Memory B cell (primary cell): ENCODE measurements at places on chromosomes 7 and 10.

GRCh38 chr7:15305002-15305600 is 256.7 kb downstream of the AGMO start:
- no peaks in the 10 kb centered on the region for H3K36me3 ChIP-seq
- H3K4me1 ChIP-seq: no peaks in the 10 kb centered on the region
- no peak overlapping the region for H3K4me3 ChIP-seq

DNA sequence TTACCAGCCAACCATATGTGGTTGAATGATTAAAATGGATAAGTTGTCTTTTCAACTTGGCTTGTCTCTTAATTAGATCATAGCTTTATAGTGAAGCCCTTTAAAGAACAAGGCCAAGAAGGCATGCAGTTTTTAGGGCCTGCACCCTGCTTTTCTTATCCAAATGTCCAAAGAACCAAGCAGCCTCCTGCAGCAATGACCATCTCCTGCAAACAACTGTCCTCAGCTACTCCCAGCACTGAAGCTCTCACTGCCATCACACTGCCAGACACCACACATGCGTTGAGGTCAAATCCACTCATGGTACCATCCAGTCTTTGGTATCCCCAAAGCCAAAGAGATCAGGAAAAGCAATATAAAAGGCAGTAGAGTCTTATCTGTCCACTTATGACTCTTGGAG is 210.3 kb downstream of the ACTR3B start:
- H3K27ac ChIP-seq: no peak overlapping the region
- H3K4me1 ChIP-seq: no peaks in the 10 kb centered on the region
- DNase-seq: no peak

GRCh38 chr10:72253578-72253977 is 20.1 kb upstream of the DDIT4 start:
- no peak overlapping the region for H3K4me3 ChIP-seq
- no peaks in the 10 kb centered on the region for H3K36me3 ChIP-seq
- H3K27me3 ChIP-seq: no peaks in the 10 kb centered on the region
- peak overlapping the region; percentile 50 for H3K27ac ChIP-seq
- peaks cover 49% of the 10 kb centered on the region for H3K4me1 ChIP-seq
- DNase-seq: no peak

- H3K36me3 ChIP-seq: peaks cover under 1% of the 10 kb centered on the region
- no peaks in the 10 kb centered on the region for H3K4me1 ChIP-seq
- no peak for DNase-seq
- H3K4me3 ChIP-seq: no peak overlapping the region
- H3K27me3 ChIP-seq: peaks cover 5% of the 10 kb centered on the region
Measured at GRCh38 chr7:121020989-121021969, 32.8 kb downstream of the CPED1 start.

DNA sequence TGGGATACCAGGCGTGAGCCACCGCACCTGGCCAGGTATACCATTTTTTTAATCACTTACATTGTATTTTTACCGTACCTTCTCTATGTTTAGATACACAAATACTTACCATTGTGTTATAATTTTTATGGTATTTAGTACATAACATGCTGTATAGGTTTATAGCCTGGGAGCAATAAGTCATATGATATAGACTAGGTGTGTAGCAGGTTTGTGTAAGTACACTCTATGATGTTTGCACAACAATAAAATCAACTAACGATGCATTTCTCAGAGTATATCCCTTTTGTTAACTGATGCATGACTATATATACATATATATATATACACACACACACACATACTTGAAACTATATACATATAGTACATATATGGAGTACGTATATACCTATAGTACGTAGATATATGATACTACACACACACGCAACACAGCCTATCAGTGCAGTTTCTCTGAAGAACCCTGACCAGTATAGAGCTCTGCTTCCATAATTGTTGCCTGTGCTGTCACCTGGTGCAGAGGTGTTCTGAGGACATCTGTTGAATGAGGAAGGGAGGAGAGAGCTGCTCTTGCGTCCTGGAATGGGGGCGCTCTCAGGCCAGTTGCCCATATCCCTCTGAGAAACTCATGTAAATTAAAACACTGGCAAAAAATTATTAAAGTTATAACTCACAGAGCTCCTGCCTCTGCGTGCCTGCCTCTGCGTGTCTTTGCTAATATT is 315.3 kb downstream of the FGFR2 start:
- no peak overlapping the region for H3K27ac ChIP-seq
- H3K4me3 ChIP-seq: no peak overlapping the region
- H3K4me1 ChIP-seq: no peaks in the 10 kb centered on the region
- DNase-seq: no peak
- H3K27me3 ChIP-seq: no peaks in the 10 kb centered on the region

DNA sequence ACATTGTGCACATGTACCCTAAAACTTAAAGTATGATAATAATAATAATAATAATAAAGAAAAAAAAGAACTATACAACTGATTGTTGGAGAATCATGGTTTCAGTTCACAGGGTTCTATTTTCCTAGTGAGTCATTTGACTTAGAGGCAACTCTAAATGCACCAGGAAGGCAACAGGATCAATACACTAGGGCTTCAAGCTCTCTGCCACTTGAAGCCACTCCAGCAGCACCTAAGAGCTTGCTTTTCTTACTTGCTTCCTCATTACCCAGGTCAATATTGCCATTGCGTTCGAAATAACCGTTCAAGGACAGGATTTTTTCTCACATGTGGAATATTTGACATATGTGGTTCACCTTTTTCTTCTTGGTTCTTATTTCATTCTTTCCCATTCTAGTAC is 189.7 kb downstream of the GRM3 start:
- H3K27ac ChIP-seq: no peak overlapping the region
- H3K36me3 ChIP-seq: no peaks in the 10 kb centered on the region
- DNase-seq: no peak
- no peaks in the 10 kb centered on the region for H3K4me1 ChIP-seq
- H3K4me3 ChIP-seq: no peak overlapping the region

GRCh38 chr10:73174148-73174925 is 6.4 kb downstream of the FAM149B1 start:
- H3K4me3 ChIP-seq: no peak overlapping the region
- H3K36me3 ChIP-seq: peaks cover 8% of the 10 kb centered on the region
- no peak overlapping the region for H3K27ac ChIP-seq
- DNase-seq: no peak
- no peaks in the 10 kb centered on the region for H3K27me3 ChIP-seq
- H3K4me1 ChIP-seq: no peaks in the 10 kb centered on the region

DNA sequence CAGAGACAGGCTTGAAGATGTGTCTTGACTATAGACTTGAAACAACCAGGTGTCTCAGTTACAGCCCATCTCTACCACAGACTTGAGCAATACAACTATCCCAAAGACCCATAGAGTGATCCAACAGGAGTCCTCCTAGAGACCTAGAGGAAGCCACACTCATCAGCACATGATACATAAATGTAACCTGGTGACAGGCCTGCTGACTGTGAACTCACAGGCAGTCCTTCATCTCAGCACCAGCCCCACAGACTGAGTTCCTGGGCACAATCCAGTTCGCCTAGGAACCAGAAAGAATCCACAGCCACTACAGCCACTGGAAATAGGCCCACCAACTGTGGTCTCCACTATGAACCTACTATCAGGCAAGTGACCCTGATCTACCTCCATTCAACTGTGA is 121.3 kb downstream of the MACC1 start:
- H3K4me1 ChIP-seq: peaks cover 8% of the 10 kb centered on the region
- no peak overlapping the region for H3K4me3 ChIP-seq
- no peak overlapping the region for H3K27ac ChIP-seq
- H3K36me3 ChIP-seq: peaks cover 2% of the 10 kb centered on the region
- no peak for DNase-seq

GRCh38 chr10:113027230-113027573 is 77.2 kb downstream of the TCF7L2 start:
- no peak for DNase-seq
- H3K27me3 ChIP-seq: peaks cover 7% of the 10 kb centered on the region
- H3K4me3 ChIP-seq: no peak overlapping the region
- H3K27ac ChIP-seq: no peak overlapping the region

- no peak for DNase-seq
- no peak overlapping the region for H3K4me3 ChIP-seq
- no peak overlapping the region for H3K27ac ChIP-seq
- H3K4me1 ChIP-seq: no peaks in the 10 kb centered on the region
Measured at GRCh38 chr7:67854221-67855178, 857.9 kb downstream of the TYW1 start.

GRCh38 chr7:131606346-131607290 is 50.2 kb upstream of the PODXL start:
- no peak for DNase-seq
- H3K27me3 ChIP-seq: peaks cover 13% of the 10 kb centered on the region
- no peaks in the 10 kb centered on the region for H3K4me1 ChIP-seq
- no peak overlapping the region for H3K4me3 ChIP-seq
- no peak overlapping the region for H3K27ac ChIP-seq
